Activated CD8-positive, alpha-beta memory T cell treated with anti-CD3 and anti-CD28 coated beads for 1 hour (primary cell): ENCODE measurements at places on chromosomes 4 and X.

DNA sequence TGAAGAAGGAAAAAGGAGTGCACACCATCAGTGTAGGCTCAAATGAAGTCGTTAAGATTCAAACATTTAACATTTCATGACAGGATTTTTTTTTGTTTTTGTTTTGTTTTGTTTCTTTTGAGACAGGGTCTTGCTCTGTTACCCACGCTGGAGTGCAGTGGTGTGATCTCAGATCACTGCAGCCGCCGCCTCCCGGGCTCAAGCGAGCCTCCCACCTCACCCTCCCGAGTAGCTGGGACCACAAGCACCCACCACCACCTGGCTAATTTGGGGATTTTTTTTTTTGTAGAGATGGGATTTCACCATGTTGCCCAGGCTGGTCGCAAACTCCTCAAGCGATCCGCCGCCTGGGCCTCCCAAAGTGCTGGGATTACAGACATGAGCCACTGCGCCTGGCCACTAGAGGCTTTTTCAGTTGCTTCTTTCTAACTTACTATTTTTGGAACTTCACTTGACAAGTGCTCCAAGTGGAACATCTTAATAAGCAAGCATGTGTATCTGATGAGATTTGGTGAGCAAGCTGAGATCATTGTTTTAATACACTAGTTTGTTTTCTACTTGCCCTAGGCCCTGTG, 78.9 kb upstream of the CNKSR2 start:
- no peak for DNase-seq

GRCh38 chr4:176845636-176846035, 52.9 kb upstream of the VEGFC start:
- no peak for DNase-seq

- DNase-seq: no peak
Measured at GRCh38 chr4:7055111-7055989, 12.2 kb downstream of the TADA2B start.

- DNase-seq: no peak
Measured at GRCh38 chrX:16882169-16882568, 12.0 kb upstream of the RBBP7 start.

- no peak for DNase-seq
Measured at GRCh38 chrX:129719931-129720530, 18.7 kb upstream of the XPNPEP2 start.

DNA sequence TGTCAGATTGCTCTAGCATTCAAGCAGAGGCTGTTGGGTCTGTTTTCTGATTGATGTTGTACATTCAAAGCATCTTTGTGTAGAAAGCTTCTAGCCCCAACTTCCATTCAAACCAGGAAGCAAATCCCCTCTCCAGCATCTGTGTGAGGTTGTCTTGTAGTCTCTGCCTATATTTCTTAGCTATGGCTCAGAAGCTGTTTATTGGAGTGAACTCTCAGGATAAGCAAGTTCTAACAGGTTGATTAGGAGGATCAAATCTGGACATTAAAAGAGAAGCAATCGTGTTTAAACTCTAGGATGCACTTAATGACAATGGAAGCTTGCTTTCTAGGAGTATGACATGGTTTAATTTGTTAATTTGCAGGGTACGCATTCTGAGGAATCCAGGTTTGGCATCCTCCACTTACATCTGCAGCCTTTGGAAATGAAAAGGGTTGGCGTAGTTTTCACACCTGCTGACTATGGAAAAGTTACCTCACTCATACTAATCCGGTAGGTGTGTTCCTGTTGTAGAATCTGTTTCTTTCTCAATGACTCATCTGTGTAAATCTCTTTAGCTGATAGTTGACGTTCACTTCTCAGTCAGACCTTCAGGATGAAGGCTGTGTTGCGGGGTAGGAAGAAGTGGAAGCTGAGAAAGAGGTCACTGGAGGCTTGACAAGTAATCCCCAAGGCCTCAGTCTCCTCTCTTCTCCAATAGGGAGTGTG, 88.0 kb upstream of the TLR2 start:
- DNase-seq: no peak

- DNase-seq: no peak
Measured at GRCh38 chr4:7397206-7398103, 37.3 kb downstream of the PSAPL1 start.

DNA sequence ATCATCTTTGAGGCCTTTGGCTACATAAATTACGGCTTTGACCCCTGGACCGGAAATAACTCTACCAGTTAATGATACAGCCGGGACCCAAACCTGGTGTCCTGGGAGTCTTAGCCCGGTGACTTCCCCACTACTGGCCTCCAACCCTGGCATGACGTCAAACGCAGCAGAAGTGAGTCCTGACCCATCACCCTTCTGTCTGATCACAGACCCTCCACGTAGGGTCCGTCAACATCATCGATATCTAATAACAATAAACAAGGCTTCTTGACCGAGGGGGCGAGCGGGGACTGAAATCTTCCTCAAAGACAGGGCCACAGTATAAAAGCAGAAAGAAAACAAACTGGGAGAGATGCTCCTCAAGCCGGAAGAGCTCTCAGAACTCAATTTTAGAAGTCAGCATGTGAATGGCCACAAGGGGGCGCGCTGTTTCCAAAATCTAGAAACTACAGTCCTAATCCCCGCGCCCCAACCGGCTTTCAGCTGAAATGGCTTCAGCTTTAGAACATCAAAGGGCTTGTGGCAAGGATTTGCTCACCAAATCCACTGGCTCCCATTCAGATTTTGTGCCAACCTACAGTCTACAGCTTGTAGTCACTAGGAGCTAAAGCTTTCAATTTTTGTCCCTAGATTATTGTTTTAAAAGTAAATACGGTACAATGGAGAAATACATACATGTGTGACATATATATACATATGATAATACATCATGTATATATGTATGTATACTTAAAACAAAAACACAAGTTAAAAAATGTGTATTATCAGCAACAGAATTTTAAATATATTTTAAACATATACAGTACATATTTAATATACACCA, 46.4 kb upstream of the ENPP6 start:
- DNase-seq: peak; percentile 87

DNA sequence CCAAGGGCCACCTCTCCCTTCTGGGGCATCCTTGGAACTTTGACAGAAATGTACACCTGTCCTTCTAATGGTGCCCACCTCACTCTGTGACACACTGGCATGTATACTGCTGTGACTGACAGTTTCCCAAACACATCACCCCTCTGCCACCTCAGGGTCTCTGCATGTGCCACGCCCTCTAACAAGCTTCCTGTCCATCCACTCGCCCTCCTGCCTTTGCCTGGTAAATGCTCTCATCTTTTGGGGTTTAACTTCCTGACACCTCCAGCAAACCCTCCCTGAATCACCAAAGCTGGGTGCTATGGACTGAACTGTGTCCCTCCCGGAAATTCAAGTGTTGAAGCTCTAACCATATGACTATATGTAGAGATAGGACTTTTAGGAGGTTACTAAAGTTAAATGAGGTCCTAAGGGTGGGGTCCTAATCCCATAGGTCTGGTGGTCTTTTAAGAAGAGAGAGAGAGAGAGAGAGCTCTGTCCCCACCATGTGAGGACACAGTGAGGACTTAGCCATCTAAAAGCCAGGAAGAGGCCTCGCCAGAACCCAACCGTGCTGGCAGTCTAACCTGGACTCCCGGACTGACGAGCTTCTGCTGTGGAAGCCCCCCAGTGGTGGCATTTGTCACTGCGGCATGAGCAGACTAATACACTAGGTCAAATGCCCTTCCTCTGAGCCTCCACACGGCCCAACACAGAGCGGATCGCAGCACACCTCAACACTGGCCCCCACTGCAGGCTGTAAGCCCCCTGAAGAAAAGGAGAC, 95.6 kb downstream of the AFAP1 start:
- DNase-seq: peak; percentile 63

DNA sequence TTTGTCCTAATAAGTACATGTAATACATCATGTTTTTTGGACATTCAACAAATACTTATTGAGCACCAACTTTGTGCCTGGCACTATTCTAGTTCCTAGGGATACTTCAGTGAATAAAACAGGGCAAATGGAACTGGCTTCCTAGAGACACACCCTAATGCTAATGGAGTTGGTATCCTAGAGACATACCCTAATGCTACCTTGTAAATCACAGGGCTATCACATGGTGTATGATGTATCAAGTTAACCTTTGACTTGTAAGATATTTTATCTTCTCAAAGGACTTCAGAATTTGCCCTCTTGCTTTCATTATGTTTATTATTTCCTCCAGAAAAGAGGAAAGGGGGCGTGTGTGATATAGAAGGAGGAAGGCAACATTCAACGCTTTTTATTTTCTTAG, 10.1 kb downstream of the GK start:
- no peak for DNase-seq

GRCh38 chrX:32084757-32085156, 1012.9 kb upstream of the FTHL17 start:
- DNase-seq: no peak

GRCh38 chr4:544386-545105, 31.5 kb downstream of the TMEM271 start:
- no peak for DNase-seq

- no peak for DNase-seq
Measured at GRCh38 chr4:132824761-132825160, 324.3 kb upstream of the PCDH10 start.

GRCh38 chrX:27680726-27681125, 90.6 kb downstream of the DCAF8L2 start:
- no peak for DNase-seq

DNA sequence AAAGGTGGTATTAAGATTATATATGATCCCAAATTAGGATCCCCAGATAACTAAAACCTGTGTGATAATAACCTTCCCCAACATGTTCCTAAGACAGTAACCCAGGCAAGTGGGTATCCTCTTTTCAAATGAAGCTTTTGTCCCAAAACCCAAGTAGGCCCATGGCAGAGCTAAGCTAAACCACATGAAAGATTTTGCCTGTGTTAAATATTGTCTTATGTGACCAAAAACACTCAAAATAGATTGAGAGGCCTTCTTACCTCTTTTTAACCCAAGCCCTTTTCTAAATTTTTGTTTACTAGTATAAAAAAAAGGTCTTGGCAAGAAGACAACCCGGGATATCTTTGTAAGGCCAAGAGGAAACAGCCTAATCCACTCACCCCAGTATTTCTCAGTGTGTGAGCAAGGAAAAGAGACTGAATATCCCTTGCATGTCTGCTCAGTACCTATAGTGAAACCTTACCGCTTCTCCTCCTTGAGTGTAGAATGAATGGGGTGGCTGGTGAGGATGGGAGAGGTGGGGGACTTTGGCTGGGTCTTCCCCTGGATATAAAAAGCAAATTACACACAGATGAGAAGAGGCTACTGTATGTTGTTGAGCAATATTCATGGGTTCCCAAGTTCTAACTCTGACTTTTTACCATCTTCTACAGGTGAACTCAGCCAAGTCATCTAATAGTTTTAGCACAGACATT, 188.8 kb upstream of the BMP3 start:
- DNase-seq: no peak

- no peak for DNase-seq
Measured at GRCh38 chr4:89755220-89755619, 81.7 kb downstream of the SNCA start.

GRCh38 chr4:4529392-4529791, 12.5 kb downstream of the STX18 start:
- DNase-seq: no peak

GRCh38 chrX:68596871-68597270, 50.6 kb upstream of the STARD8 start:
- no peak for DNase-seq

DNA sequence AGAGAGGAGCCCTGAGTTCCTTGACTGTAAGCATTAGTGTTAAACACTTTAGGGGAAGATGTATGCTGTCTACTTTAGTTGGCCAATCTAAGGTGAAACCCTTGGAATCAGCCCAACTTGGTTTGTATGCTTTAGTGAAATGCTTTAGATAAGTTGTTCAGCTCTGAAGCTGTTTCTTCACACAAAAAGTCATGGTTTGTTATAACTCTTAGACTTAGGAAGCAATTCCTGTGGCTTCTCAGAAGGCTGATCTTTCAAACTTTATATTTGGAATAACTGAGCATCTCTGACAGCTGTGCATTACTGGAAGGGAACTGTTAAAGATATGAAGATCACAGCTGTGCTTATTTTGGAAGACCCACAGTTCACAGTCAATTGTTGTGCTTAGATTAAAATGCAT, 714.1 kb downstream of the FAT4 start:
- DNase-seq: no peak

DNA sequence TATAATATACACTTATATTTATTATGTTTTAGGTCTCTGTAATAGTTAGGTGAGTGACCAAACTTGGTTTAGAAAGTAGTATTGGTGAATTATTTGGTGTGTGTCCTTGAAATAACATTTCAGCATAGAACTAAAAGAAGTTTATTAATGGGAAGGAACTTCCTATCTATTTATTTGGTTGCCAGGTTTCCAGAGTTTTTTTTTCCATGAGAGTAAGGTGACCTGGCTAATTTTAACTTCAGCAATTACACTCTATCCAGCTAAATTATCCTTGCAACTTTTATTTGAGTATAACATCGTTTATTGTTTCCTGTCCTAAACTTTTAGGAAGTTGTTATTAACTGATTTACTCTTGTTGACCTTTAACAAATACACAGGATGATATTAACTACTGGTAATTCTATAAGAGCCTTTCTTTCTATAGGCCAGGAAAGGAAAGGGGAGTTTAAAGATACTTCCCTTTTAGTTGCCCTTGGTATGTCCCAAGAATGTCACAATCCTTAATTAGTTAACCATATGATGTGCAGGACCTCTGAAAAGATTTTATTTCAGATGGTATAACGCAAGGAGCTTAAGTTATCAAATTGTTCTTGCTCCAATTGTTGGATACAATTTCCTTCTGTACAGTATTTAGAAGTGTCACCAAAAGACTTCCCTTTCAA, 18.9 kb downstream of the PRDM8 start:
- DNase-seq: no peak

DNA sequence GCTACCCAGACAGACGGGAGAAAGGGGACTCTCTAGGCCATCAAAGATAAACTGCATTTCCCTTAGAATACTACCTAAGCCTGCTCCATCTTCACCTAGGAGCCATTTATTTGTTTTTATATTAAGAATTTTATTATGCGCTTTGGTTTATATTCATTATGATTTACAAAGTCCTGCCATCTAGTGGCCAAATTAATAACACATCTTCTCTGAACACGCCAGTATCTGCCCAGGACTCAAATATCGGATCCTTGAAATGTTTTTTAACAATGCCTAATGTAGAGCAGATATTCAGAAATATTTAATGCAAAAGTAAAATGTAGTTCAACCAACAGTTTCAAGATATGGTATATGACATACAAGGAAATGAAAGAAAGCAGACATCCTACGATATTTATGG, 20.8 kb upstream of the PRPS2 start:
- no peak for DNase-seq

DNA sequence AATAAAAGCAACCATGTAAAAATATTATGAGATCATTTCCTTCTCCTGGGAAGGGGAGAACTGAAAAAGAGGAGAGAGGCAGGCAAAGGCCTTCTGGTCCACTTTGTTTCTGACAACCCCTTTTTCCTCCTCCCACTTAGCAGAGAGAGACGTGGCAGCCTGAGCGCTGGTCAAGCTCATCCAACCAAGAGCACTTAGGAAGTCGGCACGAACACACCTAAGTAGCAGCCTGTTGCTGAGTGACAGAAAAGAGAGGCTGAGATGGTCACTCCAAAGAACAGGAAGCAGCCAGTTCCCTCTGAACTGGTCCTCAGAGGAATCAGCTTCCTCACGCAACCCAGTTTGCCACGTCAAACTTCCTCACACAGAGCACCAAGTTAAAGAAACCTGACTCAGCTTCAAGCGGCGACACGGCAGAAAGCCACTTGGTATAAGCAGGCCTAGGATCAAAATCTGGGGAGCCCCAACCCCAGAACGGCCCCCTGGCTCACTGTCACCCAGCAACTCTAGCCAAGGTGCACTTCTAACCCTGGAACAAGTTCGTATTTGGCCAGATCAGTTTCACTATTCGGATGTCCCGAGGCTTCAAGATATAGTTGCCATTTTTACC, 861 bp downstream of the SEC24D start:
- DNase-seq: peak; percentile 22
